ENCODE measurements at places on chromosomes 3 and 15.

- peak; percentile 69 for DNase-seq
These were observed 1.1 kb downstream of the SSR3 start for GRCh38 chr3:156553705-156554356.

DNA sequence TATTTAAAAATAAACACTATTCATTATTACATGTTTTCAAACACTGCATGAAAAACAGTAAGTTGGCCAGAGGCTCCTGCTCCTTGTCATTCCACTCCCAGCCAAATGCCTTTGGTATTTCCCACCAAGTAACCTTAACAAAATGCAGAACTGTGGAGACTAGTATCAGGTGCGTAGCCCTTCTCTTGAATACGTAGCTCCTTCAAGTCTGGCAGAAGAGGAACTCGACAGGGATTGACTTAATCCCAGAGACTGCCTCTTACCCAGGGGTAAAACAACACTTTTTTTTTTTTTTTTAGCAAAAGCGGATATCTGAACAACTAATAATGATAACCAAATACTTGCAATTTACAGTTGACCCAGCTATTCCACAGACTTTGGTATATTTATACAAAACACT lies 738 bp downstream of the COMMD2 start:
- DNase-seq = no peak

- DNase-seq = no peak
These were observed 23.0 kb upstream of the CCK start for GRCh38 chr3:42289026-42289425.

- no peak for DNase-seq
These were observed 194.1 kb downstream of the TPRG1 start for GRCh38 chr3:189365609-189366564.

- DNase-seq = no peak
These were observed 24.5 kb upstream of the SLC15A2 start for GRCh38 chr3:121869736-121870135.

All from HCEC 1CT (cell line).